M059J (cell line): ENCODE measurements at places on chromosomes 16 and 17. TPM values are rescaled to one million over a fixed set of nuclear protein-coding genes. Genes with fewer than 3 reads are reported as not detected.
A peak's percentile ranks its signal among the peaks of the same experiment; 100 is the strongest.

DNA sequence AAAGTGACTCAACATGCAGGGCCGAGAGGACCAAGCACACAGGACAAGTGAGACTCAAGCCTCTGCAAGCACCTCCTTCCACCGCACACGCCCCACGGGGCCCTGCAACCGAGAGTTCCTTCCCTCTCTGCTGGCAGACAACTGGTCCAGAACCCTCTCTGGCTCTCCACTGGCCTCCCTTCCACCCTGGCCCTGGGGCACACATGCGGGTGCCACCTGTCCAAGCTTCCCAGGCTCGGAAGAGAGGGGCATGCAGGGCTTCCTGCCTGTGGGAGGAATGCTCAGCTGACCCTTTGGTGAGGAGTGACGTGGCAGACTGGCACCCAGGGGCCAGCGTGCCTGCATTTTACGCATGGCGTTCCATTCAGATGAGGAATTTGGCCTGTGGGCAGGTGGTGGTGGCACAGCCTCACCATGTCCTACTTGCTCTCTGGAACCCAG lies 59.8 kb downstream of the PIPOX start:
- peak; percentile 96 for DNase-seq

DNA sequence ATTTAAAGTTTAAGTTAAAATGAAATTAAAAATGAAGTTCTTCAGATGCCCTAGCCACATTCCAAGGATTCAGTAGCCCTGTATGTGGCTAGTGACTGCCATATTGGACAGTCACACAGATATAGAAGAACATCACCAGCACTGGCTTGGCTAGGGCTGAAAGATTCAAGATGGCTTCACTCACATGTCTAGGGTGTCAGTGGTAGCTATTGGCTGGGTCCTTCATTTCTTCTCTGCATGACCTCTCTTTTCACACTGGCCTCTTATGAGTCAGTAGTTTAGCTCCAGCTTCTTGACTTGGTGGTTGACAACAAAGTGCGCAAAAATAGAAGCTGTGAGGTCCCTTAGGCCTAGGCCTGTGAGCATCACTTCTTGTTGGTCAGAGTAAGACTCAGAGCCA lies 1.7 kb upstream of the CDC27 start:
- DNase-seq = no peak

- DNase-seq = no peak
Measured at GRCh38 chr17:14337596-14338079, 36.8 kb downstream of the HS3ST3B1 start.

DNA sequence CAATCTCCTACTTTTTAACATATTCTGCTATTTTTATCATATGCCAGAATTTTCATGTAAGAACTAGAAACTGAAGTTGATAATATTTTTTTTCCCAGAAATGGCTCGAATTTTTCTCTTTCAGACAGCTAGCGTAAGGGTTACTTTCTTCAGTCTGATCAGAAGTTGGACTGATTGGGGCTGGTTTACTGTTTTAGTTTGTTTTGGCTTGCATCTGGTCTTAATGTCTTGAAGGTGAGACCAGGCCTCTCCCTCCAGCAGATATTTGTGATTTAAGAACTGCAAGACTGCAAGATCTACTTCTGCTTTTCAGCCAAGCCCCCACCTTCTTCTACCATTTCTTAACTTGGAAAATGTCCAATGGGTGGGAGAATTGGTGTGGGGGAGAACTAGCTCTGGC lies 266.4 kb downstream of the HAPSTR1 start:
- no peak for DNase-seq

- DNase-seq = peak; percentile 13
Measured at GRCh38 chr17:74568106-74568873, 981 bp upstream of the CD300H start.

- DNase-seq = no peak
Measured at GRCh38 chr16:86581458-86581857, 3.1 kb downstream of the FOXL1 start.

DNA sequence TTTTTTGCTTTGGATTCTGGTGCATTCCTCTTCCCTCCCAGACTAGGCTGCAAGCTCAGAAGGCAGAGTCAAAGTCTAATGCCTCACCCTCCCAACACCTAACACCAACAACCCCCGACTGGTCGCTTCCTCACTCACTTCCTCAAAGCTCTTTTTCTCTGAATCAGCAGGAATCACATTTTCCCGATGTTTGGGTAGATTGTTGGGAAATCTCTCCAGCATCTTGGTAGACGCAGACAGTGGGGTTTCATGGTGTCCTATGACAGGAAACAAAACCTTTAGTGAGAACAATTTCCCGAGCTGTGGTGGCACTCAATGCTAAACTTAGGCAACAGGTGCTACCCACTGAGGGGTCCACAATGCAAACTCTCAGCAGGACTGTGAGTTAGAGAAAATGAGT lies 39.9 kb upstream of the ICAM2 start:
- DNase-seq = no peak

- DNase-seq = no peak
Measured at GRCh38 chr17:19539841-19540311, 6.2 kb downstream of the SLC47A1 start.

DNA sequence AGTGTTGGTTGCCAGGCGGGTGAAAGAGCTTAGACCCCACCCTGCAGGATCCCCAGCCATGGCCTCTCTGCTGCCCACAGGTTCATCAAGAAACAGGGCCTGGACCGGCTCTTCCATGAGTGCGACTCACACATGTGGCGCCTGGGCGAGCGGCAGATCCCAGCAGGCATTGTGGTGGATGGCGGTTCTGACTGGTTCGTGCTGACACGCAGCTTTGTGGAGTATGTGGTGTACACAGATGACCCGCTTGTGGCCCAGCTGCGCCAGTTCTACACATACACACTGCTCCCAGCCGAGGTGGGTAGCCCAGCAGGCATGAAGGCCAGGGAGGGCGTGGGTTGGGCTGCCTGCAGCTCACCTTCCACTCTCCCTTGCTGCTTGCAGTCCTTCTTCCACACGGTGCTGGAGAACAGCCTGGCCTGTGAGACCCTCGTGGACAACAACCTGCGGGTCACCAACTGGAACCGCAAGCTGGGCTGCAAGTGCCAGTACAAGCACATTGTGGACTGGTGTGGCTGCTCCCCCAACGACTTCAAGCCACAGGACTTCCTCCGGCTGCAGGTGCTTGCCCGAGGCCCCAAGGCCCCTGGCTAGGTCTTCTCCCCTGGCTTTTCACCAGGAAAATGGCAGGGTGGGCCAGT lies 9.9 kb downstream of the XYLT2 start:
- no peak for DNase-seq

DNA sequence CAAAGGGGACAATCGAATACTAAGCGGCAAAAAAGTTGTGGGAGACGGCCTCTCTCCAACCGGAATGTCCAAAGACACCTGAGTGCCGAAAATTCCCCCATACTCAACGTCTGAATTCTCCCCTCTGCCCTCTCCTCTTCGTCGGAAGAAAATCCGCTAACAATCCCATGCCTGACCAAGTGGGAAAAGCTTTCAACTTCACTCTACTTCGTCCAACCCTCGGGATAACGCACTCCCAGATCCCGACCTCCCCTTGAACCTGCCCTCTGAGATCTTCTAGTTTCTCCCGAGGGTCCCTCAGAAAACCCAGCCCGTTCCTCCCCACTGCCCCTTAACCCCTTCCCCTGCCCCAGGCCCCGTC lies 961 bp downstream of the AMFR start:
- DNase-seq = peak; percentile 30

GRCh38 chr16:88785106-88785924 lies at the start of gene PIEZO1:
Gene PIEZO1 (minus strand): TSS chr16:88785220. CDS start chr16:88784964, 256 bp downstream.
- DNase-seq = peak; percentile 54

GRCh38 chr17:10156599-10156947 lies 41.8 kb downstream of the GAS7 start:
- no peak for DNase-seq

DNA sequence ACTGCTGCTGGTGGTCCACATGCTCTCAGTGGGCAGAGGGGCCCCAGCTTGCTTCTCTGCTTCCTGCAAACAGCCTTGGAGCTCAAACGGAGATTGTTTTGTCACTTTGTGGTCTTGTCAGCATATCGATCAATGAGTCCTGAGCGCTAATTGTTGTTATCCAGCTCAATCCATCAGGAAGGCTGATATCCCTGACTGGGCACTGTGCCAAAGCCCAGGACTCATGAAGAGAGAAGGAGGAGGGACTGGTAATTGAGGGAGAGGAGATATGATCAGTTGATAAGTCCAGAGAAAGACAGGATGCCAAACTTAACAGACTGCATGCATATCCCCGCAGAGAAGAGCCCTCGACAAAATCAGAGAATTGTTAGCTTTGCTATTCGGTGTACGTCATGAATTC lies 58.6 kb upstream of the DNAH9 start:
- no peak for DNase-seq

DNA sequence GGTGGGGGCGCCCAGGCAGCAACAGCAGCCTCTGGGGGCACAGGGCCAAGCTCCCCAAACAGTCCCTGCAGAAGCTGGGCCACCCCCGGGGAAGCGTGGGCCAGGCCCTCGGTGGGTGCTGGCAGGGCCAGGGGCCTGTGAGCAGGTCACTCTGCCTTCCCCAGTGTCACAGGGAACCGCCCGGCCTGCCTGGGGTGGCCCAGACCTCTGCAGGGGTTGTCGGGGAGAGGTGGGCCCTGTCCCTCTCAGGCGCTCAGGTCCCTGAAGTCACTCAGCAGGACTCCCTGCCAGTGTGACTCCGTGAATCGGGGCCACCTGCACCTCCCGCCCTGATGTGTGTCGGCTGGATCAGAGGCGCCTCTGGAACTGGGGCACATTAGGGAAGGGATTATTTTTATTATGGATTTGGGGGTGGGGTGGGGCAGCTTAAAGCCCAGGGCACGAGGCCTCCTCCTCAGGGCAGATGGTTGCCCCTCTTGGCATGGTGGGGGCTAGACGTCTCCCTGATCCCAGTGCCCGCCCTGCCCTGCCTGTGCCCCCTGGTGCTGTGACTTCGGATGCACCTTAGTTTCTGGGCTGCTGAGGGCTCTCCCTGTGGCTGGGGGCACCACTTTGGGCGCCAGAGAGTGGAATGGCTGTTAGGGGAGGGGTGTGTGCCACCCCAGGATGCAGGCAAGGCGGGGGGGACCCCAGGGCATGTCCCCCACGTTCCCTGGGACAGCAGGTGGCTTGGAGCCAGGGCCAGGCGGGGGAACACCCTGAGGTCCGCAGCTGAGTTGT lies 1.2 kb upstream of the GNG13 start:
- DNase-seq = no peak

DNA sequence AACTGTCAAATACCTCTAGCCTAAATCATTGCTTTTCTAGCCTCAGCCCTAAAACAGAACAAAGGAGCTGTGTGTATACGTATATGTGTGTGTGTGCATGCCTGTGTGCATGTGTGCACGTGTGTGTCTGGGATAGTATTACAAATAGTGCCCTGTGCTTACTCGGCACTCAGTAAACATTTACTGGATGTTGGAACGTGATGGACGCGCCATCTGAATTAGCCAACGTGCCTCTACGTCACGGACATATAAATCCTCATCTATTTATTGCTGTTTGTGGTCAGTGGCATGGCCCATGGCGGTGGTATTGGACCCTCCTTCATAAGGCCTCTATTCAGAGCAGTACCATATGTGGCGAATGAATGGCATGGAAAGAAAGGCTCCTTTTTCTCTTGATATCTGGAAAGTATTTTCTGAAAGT lies 37.5 kb downstream of the WWP2 start:
- DNase-seq = no peak

DNA sequence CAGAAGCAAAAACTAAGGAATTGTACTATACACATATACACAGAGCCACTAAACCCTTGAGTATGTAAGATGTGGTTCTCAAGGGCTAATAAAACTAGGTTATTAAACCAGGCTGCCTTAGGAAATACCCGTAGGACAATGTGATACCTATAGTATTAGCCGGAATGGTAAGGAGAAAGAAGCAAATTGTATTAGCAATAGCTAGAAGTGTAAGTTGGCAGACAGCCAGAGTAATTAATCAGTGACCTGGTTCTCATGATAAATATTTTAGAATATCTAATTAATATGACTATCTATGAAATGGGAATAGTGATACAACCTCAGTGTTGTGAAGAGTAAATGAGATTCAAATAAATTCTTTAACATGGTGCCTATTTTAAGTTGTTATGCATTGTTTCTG lies 18.6 kb downstream of the GDPD1 start:
- DNase-seq = no peak

The ADPRM gene
- total RNA-seq = 3.5 and 9.5 TPM in 2 replicates

The PERCC1 gene
- not detected in 2 replicates for total RNA-seq

The ALDOA gene
- 3,016 and 3,039 TPM in 2 replicates for total RNA-seq

The MMP15 gene
- total RNA-seq = 2.5 and 3.1 TPM in 2 replicates

The TLCD3B gene
- 0.42 TPM in 1 of 2 replicates, not detected in the other for total RNA-seq
